ENCODE measurements at places on chromosomes 12 and 14.

DNA sequence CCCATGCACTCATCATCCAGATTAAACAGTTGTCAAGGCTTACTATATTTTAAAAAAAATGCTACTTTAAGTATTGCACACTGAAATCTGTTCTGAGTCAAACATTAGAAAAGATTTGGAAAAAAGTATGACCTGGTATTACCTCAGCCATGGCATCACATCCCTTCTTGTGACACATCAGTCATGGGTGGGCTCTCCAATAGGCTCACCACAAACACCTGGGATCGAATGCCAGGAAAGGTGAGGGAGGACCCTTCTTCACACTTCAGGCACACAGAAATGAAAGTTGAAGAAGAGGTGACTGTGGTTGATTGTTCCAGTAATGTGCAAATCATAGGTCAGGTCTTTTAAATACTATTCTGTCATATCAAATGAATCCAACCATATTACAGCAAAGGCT, 36.6 kb upstream of the GZMB start:
- peak; percentile 89 for DNase-seq

DNA sequence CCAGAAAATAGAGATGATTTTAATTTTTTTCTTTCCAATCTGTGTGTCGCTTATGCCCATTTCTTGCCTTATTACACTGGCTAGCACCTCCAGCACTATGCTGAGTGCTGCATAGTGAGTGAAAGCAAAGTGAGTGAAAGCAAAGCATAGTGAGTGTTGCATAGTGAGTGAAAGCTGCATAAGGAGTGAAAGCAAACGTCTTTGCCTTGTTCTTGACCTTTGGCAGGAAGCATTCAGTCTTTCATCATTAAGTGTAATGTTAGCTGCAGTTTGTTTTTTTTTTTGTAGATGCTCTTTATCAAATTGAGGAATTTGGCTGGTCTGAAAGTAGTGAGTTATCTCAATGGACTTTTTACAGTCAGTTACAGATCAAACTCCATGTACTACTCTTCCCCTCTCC, 6.9 kb upstream of the CORO1C start:
- no peak for DNase-seq

DNA sequence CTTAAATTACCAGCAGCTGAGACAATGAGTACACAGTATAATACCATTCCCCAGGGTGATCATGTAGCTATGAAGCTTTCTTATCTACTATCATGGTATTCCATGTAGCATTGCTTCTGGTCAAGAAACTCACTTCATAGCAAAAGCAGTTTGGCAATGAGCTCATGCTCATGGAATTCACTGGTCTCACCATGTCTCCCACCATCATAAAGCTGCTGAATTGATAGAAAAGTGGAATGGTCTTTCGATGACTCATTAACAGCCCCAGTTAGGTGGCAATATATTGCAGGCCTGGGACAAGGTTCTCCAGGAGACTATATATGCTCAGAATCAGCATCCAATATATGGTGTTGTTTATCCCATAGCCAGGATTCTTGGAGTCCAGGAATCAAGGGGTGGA, 553.7 kb downstream of the FOXG1 start:
- no peak for DNase-seq

GRCh38 chr12:44155358-44155757, 319.5 kb downstream of the TMEM117 start:
- no peak for DNase-seq

Data from activated CD8-positive, alpha-beta T cell treated with anti-CD3 and anti-CD28 coated beads for 36 hours (primary cell).